Stimulated activated CD4-positive, alpha-beta T cell treated with anti-CD3 and anti-CD28 coated beads, Interleukin-15, amount 100 ng/mL, for 48 hours (primary cell): ENCODE measurements at places on chromosomes 2 and 18.

DNA sequence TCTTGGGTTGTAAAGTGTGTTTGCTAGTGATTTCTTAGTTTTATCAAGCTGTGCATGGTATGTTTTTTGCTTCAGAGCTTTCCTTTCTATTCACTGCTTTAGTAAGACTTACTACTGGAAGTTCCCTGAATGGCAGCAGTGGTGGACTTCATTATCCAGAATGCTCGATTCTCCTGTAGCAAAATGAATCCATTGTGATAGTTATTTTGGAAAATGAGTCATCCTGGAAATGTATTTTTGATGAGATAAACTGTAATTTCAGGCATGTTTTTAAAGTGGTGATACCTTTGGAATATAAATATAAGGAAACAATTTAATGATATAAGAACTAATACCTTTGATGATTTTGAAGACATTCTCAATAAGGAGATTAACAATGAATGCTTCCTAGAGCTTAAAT is 387.1 kb downstream of the PTPRM start:
- DNase-seq, result no peak

- no peak for DNase-seq
Observed at GRCh38 chr18:48675912-48676311, 137.1 kb downstream of the CTIF start.

- DNase-seq, result no peak
Observed at GRCh38 chr18:76672627-76673026, 149.7 kb upstream of the ZNF236 start.

- DNase-seq, result no peak
Observed at GRCh38 chr2:2825516-2826208, 494.6 kb upstream of the MYT1L start.

DNA sequence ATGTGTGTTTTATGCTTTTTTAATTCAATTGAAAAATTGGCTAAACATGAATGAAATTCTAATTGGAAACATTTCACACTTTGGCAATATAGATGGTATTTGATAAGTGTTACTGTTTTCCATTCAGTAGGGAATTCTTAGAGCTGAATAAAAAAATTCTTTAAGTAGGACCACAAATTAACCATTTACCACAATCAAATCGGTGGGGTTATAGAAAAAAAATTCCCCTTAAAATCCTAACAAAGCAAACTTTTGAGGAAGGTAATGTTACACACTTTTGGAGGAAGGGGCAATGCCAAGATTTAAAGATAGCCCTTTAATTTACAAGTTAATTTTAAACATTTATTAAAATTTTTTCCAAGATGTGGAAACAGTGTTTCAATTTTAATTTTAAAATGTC is 279.0 kb upstream of the FIGN start:
- DNase-seq, result no peak

- no peak for DNase-seq
Observed at GRCh38 chr18:65347446-65347845, 403.4 kb upstream of the CDH7 start.

- no peak for DNase-seq
Observed at GRCh38 chr2:195632856-195633572, 24.0 kb upstream of the SLC39A10 start.

GRCh38 chr2:234971496-234971895 is 19.7 kb downstream of the SH3BP4 start:
- DNase-seq, result no peak

GRCh38 chr2:40937284-40937683 is 485.4 kb upstream of the SLC8A1 start:
- DNase-seq, result no peak

DNA sequence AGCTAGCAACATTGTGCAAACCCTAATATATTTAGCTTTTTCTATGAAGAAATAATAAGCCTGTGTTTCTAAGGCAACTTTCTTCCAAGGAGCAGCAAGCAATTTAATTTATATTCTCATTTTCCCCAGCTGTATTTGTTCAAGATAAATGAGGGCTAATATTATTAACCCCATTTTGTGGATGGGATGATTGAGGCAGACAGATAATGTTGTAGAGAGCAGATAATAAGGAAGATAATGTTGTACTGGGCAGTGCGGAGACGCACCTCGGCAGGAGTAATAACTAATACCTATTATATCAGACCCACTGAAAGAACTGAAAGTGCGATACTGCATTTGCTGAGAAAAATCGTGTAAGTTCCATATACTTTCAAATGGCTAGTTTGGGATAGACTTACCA is 344.1 kb upstream of the FANCL start:
- no peak for DNase-seq

GRCh38 chr2:239549711-239550255 is 149.0 kb upstream of the HDAC4 start:
- no peak for DNase-seq

DNA sequence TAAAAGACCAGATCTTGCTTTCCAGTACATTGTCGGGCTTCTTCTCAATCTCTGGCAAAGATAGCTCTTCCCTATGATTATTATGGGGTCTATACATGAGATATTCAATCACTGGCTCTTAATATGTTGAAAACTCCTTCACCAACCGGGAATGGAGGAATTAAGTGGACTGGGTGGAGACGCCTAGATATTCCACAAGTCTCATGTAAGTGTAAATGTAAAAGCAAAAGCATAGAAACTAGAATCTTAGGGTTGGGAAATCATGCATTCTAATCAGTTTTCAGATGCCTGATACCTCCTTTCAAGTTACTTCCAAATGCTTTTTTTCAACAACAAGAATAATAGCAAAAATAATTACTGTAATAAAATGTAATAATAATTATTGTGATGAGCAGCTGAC is 38.0 kb downstream of the DPP4 start:
- DNase-seq, result no peak

GRCh38 chr18:79611040-79611681 is 68.4 kb upstream of the CTDP1 start:
- DNase-seq, result no peak

GRCh38 chr2:177289824-177290628 is 25.5 kb upstream of the NFE2L2 start:
- no peak for DNase-seq

- no peak for DNase-seq
Observed at GRCh38 chr2:26528836-26529235, 50.9 kb upstream of the OTOF start.

DNA sequence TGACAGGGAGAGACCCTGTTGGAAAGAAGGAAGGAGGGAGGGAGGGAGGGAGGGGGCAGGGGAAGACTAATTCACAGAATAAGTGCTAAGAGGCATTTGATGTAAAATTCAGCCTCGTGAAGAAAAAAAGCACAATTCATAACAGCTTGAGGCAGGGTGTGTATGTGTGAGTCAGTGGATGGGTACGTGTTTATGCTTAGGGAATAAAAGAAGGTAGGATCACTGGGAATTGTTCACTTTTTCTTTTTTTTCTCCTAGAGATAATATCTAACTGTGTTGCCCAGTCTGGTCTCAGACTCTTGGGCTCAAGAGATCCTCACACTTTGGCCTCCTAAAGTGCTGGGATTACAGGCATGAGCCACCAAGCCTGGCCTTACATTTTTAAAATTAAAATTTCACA is 39.2 kb downstream of the WDR33 start:
- DNase-seq, result no peak

GRCh38 chr2:240742602-240743095 is 51.0 kb downstream of the AQP12A start:
- DNase-seq, result no peak

- no peak for DNase-seq
Observed at GRCh38 chr2:138818556-138818955, 38.4 kb upstream of the NXPH2 start.

GRCh38 chr2:26561918-26562810 is 79.0 kb downstream of the CIB4 start:
- DNase-seq, result no peak

DNA sequence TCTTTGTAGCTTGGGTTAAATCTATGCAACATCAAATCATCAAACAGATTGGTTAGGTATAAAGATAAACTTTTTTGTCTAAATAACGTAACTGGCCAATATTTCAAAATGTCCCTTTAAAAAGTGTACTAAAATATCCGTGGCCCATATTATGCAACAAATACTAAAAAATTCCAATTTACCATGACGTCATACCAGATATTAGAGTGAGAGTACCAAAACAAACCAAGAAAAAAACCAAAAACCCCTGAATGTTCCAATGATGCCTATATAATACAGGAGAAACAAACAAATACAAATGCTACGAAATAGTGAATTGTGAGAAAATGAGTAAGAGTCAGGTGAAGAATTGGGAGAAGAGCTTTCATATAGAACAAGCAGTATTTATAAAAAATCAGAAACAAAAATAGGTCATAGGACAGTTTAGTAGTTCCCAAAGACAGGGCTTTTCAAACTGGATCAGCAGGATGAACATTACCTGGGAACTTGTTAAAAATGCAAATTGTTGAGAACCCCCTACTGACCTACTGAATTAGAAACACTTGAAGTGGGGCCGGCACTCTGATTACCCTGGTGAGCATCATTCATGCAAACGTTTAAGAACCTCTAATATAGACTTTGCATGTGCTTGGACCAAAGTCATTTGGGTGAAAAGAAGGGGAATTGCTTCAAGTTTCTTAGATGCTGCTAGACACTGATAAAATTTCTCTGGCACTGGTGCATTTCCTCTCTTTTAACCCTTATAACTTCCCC is 753.7 kb downstream of the DSC3 start:
- DNase-seq, result no peak

DNA sequence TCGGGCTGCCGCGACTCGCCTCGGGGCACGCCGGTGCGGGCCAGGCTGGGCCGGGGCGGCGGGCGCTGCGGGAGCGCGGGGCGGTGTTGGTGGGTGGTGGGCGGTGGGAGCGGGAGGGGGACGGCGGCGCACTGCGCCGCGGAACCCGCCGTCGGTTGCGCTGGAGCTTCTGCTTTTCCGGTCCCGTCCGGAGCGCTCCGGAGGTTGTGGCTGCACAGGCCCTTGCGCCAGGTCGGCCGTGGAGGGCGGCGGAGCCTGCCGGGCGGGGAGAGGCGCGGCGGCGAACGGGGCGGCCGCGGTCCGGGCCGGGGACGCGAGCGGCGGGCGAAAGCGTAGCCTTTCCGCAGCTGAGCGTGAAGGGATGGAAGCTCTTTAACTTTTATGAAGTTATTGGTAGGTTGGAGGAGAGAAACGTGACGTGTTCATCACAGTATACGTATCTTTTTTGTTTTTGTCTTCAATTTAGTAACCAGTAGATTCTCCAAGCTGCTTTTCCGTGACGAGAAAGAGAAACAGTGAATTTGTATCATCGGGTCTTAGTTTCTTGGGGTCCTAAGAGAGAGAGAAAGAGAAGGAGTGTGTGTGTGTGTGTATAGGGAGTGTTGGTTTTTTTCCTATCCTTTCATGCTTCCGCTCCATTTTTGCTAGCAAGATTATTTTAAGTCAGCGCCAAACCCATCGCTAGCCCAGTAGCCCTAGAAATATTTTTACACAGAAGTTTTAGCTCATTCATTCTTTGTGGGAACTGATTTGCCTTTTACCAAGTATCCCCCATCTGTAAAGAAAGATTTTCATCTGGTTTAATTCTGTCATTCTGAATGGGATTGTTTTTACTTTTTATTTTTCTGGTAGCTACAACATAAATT is 535 bp downstream of the ATG4B start:
- DNase-seq, result no peak

DNA sequence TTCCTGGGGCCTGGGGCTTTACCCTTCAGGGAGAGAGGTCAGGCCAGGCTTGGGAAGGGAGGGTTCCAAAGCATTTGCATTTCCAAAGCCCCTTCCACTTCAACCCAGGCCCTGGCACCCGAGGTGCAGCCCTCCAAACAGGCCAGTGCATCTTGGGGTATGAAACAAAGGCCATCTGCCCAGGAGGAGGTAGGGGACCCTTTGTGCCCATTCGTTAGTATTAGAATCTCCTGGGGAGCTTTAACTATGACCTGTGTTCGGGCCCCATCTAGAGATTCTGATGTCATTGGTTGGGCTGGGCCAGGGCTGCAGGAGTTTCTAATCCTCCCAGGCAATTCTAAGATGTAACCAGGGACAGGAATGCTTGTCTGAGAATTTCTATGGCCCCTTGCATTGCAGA is 73.6 kb downstream of the CIB4 start:
- DNase-seq, result no peak

DNA sequence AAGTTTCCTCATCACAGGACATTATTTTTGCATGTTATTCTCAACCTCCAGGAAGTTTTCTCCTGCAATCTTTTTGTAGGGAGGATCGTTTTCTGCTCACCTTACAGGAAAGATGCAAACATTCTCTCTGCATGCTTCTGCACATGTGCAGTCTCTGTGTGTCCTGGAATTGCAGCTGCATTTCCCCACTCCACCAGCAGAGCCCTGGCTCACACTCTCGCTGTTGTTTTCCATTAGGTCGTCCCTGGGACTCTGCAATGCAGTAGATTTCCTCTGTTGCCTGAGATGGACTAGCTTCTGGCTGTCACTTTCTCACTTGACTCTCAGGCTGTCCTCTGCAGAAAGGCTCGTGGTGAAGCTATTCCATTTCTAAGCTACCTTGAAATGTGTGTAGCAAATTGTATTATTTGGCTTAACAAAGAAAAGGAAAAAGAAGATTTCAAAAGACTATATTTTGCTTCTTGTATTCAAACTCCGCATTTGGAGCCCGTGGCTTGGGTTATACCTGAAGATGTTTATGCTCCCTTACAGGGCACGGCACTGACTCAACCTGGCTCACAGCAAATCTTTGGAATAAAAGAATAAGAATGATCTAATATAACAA is 346.7 kb downstream of the RAD51AP2 start:
- no peak for DNase-seq

GRCh38 chr18:48739266-48740067 is 200.6 kb downstream of the CTIF start:
- DNase-seq, result no peak

GRCh38 chr2:9336241-9336575 is 87.1 kb downstream of the ITGB1BP1 start:
- DNase-seq, result peak; percentile 7

DNA sequence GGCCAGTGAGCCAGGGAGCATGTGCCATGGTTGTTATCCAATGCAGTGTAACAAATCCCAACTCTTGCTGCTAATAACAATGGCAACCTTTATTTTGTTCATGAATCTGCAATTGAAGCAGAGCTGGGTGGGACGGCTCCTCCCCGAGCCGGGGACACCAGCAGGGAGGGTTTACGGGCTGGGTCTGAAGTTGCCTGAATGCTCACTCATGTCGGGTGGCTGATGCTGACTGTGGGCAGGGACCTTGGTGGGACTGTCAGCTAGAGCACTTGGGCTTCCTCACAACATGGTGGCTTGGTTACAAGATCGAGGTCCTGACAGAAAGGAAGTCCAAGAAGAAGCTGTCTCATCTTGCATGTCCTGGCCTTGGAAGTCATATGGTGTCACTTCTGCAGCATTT is 264.5 kb downstream of the NDUFA10 start:
- no peak for DNase-seq

- DNase-seq, result no peak
Observed at GRCh38 chr2:216634370-216635148, 1.3 kb downstream of the IGFBP2 start.

DNA sequence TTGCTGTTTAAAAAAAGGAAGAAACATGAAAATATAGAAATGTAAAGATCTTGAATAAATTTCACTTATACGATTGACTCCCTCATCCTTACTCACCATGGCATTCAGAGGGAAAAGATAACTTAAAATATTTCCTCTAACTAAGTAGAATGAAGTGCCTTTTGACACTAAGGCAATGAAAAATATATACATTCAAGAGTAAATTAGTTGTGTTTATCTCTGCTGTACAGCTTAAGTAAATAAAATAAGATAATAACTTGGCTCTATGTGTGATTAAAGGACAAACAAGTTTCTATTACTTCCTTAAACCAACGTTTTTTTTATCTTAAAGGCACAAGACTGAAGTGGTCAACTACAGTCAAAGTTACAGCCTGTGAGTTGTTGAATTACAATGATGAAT is 142.3 kb upstream of the LRRTM4 start:
- DNase-seq, result no peak

GRCh38 chr2:158025255-158025996 is 76.2 kb upstream of the UPP2 start:
- DNase-seq, result no peak
